ENCODE measurements at places on chromosomes 7 and 10.

DNA sequence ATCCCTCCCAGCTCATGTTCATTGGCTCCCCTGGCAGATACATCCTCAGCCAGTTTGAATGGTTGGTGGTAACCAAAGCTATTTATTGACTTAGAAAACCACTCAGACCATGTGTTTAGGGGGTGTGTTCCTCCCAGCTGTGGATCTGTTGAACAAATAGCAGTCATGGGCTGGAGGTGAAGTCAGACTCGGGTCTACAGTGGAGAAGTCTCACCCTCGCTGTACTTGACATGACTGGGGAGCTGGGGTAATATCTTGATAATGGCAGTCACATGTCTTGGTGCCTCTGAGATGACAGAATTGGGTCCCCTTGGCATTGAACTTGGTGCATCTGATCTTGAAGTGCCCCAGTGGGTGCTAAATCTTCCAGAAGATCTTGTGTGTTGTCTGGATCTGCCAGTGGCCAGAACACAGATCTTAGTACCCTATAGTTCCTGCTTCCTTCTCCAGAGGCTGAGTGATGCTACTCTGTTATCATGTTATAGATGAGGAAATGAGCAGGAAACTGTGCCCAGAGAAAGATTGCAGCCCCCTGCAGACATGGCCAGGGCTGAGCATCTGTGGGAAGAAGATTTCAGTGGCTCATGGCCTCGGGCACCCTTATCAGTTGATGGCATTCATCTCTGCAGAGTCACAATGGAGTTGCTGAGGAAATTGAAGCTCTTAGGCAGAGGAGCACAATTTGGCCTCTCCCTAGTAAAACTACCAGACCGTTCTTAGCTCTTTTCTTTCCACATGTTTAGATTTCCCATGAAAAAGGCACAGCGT, 50.4 kb downstream of the ADRA2A start:
- DNase-seq, result no peak

- no peak for DNase-seq
Observed at GRCh38 chr7:77465256-77465655, 49.1 kb upstream of the GSAP start.

- DNase-seq, result no peak
Observed at GRCh38 chr10:120969219-120969645, 118.1 kb downstream of the WDR11 start.

DNA sequence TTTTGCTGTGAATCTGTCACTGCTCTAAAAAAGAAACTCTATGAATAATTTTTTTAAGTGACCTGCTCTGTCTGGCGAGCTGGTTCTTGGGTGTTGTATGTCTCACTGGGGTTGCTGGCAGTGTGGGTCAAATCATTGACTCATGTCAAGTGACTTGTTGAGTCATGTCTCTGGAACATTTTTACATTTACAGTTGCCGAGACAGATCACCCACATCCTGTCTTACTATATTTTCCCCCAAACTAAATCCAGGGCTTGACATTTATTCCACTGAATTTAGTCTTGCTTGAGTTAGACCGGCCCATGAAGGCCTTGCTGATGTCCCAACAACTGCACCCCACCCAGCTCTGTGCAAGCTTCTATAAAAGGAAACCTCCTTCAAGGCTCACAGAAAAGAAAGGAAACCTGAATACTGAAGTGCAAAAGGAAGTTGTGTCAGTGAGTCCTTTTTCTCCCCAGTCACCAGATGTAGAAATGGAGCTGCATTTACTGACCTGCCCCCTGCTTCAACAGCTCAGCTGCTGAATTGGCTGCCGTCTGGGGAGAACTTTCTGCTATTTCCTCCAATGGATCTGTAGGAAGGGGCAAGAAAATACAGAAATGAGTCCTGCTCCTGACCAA, 290.3 kb downstream of the TNS3 start:
- DNase-seq, result peak; percentile 44

DNA sequence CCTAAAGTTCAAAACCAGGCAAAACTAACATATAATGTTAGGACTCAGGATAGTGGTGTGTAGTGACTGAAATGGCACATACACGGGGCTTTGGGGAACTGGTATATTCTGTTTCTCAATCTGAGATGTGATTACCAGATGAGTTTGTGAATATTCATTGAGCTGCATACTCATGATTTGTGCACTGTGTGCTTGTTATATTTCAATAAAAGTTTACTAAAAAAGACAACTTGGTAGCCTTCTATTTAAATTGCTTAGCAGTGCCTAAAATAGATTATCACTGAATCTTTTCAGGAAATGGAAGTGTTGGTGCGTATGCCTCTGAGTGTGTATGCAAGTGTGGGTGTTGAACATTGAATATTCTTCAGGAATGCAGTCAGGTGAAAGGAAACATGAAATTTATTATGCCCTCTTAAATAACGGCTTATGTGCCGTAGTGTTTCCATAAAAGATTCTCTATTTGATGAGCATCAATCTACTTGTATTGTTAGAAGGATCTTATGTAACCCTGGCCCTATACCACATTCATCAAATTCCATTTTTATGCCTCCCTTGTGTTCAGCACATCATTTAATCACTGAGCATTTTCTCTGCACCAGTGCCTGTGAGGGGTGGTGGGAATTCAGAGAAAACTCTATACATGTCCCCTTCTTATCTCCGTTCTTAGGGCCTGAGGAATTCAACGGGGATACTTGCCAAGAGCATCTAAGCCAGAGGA, 82.6 kb upstream of the AUTS2 start:
- DNase-seq, result no peak

- DNase-seq, result no peak
Observed at GRCh38 chr7:29797112-29797944, 9.0 kb upstream of the WIPF3 start.

- no peak for DNase-seq
Observed at GRCh38 chr10:60828489-60828852, 50.2 kb downstream of the CDK1 start.

DNA sequence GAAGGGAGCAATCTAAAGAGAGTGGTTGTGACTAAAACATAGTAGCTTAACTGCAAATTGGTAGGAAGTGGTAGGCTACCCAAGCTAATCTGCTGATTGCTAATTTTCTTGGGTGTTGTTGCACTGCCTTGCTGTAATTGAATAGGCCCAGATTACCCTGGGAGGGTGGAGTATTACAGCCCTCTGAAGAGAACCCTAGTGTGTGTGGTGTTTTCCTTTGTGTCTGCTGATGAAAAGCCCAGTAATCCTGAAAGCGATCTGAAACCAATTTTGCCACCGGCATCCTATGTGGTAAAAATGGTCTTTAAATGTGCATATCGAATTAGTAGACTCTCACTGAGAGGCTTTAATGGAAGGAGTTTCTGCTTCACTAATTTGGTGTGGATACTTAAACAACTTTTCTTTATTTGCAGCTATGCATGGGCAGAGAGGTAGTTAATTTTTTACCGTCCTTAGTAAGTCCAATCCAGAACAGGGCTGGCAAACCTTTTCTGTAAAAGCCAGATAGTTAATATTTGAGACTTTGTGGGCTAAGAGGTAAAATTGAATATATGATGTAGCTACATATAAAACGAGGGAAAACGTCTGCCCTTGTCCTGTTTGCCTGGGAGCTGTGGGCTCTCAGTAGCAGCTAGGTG, 92.5 kb downstream of the CSTF2T start:
- no peak for DNase-seq

DNA sequence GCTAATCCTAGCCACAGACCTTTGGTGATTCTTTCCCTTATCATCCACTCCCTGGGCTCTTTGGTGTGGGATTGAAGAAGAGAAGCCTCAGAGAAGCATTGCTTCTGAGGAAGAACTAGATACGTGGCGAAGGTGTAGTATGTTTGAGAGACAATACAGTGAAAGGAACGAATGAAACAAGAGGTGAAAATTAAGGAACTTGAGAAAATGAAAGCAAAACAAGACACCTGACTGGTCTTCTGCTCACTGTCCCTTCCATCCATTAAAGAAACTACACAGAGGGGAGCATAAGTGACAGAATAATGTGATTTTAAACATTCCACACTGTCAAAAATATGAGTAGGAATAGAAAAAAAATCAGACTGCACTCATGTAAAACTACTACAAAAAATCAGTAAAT, 219.6 kb upstream of the NPSR1 start:
- no peak for DNase-seq

DNA sequence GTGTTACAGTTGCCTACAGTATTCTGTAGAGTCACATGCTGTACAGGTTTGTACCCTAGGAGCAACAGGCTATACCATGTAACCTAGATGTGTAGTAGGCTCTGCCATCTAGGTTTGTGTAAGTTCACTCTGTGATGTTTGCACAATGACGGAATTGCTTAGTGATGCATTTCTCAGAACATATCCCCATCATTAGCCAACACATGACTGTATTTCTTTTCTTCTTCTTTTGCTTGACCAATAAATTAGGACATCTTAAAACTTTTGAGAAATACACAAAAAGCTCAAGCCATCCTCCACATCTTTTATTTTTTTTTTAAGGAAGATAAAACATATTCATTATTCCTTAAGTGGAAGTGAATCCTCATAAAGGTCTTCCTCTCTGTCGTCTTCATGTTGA, 5.4 kb upstream of the PFKFB3 start:
- no peak for DNase-seq

DNA sequence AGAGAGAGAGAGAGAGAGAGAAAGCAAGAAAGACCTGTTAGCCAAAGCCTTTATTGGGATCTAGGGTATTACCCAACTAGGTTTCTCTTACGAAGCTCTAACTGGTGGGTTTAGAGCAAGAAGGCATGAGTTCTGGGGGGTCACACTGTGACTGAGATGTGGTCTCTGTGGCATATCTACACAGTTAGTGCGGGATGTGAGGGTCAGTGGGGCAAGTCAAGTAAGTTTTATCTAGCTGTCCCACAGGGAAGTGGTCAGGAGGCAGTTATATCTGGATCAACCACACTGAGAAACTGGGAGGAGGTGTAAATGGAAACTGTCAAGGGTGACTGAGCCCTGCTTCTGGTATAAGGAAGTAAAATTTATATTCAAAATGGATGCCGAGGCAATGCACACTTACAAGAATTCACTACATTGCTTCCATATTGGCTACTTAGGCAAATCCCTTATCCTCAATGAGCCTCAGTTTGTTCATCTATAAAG, 331.6 kb upstream of the HPS1 start:
- no peak for DNase-seq

DNA sequence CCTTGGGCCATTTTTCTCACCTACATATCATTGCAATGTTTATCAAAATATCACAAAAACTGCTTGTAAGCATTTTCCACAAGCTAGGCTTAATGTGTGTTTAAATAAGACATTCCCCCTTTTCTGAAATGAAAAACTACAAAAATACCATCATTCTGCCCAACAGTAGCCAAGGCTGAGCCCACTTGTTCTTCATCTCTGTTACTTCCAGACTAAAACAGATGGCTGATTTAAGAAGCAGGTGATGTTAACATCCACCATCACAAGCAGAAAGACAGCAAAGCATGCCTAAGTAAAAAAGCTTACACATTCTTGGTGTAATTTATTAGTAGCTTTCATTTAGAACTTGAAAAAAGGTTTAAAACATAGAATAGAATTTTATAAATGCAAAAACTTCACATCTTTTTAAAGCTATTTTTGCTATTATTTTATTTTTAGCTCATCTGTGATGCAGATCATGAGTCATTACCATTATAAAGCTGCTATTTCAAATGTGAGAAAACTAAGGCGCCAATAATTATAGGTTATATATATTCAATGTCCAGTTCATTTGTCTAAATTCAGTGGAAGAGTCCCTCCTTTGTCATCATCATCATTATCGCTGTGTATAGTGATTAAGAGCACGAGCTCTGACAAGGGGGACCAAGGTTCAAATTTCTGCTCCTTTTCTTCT, 109.4 kb downstream of the RELN start:
- DNase-seq, result no peak

DNA sequence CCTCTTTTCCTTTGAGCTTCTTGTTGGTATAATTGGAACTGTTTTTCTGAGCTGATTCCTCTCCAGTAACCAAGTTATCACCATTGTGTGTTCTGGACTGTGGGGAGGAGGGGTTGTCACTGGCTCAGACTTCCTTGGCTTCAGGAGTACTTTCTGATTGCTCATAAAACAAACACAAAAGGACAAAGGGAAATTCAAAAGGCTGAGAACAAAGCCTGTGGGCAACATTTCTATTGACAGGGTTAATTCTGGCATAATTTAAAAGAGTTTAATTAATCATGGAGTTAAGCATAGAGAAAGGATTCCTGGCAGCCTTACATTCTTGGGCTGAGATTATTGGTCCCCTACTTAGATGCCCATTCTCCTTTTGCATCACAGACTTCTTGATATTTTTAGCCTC, 222.9 kb upstream of the KMT2E start:
- DNase-seq, result peak; percentile 43

DNA sequence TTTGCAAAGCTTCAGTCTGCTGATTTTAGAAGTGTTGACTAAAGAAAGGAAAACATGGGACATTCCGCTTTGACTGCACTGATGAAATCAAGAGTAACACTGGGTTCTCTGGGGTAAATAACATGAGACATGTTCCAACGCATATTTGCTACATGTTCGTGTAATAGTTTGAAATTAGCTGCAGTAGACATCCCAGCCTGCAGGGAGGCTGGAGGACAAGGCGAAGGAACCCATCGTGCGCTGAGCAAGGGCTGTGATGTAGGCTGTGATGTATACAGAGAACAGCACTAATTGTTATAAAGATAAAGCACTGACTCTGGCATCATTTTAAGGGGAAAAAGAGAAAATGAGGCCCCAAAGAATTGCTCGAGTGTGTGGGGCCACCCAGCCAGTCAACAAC, 40.3 kb downstream of the SFMBT2 start:
- DNase-seq, result no peak

- DNase-seq, result no peak
Observed at GRCh38 chr7:11616466-11616865, 215.5 kb downstream of the THSD7A start.

DNA sequence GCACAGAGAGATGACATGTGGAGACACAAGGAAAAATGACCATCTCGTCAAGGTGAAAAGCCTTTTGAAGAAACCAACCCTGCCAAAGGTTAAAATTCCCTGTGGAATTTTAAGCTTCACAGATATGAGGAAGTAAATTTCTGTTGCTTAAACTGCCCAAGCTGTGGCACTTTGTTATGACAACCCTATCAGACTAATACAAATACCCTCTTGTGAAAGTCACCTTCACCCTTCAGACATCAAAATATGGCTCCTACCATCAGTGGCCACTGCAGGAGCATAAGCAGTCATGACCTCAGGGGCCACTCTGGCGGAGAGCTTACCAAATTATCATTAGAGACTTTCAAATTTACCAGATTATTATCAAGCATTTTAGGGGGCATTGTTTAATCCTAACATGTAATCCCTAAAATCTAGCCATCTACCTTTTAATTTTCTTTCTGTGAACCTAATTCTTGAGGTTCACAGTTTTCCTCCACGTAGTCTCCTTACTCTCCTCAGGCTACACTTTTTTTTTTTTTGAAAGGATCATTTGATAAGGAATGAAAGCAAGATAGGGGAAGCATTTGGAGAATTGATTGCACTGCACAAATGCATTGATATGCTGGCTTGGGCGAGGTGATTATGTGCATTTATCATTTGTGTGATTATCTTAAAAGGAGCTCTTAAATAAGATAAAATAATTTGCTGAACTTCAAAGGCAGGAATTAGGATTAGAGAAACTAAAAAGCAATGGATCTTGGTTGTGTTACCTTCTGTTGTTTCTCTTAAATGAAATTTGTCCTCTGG, 90.3 kb downstream of the TMEM168 start:
- DNase-seq, result no peak

GRCh38 chr7:37108615-37109014, 340.0 kb downstream of the ELMO1 start:
- no peak for DNase-seq

All from SK-MEL-5 (cell line).